Nucleus accumbens (tissue), 56 donors: ENCODE measurements at places on chromosomes 2 and 18.

- peak; percentile 10 for DNase-seq
Observed at GRCh38 chr18:48136051-48136826, 205.8 kb upstream of the SMAD2 start.

DNA sequence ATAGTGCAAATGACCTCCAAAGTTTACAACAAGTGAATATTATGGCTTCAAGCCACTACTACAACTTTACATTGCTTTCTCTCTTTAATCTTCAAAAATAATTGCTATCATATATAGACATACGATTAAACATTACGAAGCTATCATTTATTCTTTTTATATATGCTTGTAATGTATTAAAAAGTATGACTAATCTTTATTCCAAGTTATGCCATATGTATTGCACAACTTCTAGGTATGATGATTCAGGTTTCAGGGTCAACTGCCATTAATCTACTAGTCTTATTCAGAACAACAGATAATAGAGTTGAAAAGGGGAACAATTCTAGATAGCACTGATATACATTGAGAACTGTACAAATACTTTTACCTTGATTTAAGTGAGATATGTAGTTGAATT, 506.2 kb upstream of the TMEFF2 start:
- DNase-seq: no peak

GRCh38 chr2:223598994-223599639, 3.0 kb downstream of the SCG2 start:
- DNase-seq: no peak

GRCh38 chr2:168293766-168294165, 46.4 kb upstream of the STK39 start:
- no peak for DNase-seq
